Tracheal epithelial cell (primary cell): ENCODE measurements at places on chromosomes 5 and 9. TPM values are rescaled to one million over a fixed set of nuclear protein-coding genes. Genes with fewer than 3 reads are reported as not detected.

TYRP1 gene
- total RNA-seq = not detected in 2 replicates

LRRC19 gene
- total RNA-seq = not detected in 2 replicates

C1QTNF3 gene
- total RNA-seq = 0.43 and 0.48 TPM in 2 replicates

SLC35A4 gene
- 10.4 and 16.9 TPM in 2 replicates for total RNA-seq

CTSL gene
- total RNA-seq = 67.6 and 90.8 TPM in 2 replicates

PPP3R2 gene
- total RNA-seq = not detected in 2 replicates

LCN9 gene
- not detected in 2 replicates for total RNA-seq

CDC20B gene
- total RNA-seq = not detected in 2 replicates

CLIC3 gene
- total RNA-seq = 4.0 and 4.8 TPM in 2 replicates

FBN2 gene
- 21.2 and 38.6 TPM in 2 replicates for total RNA-seq

SUSD3 gene
- total RNA-seq = 1.7 TPM in 1 of 2 replicates, not detected in the other

SH3RF2 gene
- total RNA-seq = 10.9 and 18.6 TPM in 2 replicates

FBXO10 gene
- total RNA-seq = 4.8 and 7.2 TPM in 2 replicates

SYK gene
- total RNA-seq = 15.2 and 28.3 TPM in 2 replicates

NR2F1 gene
- under 0.01 and 0.21 TPM in 2 replicates for total RNA-seq

SLC6A18 gene
- total RNA-seq = not detected in 2 replicates

SAPCD2 gene
- 1.1 and 4.1 TPM in 2 replicates for total RNA-seq

SPATA9 gene
- total RNA-seq = not detected in 2 replicates

SLC6A19 gene
- total RNA-seq = not detected in 2 replicates

RETREG1 gene
- 1.9 and 24.3 TPM in 2 replicates for total RNA-seq

DUSP1 gene
- 98.3 and 157 TPM in 2 replicates for total RNA-seq

TAF11L10 gene
- not detected in 2 replicates for total RNA-seq

EPB41L4A gene
- 3.6 and 12.4 TPM in 2 replicates for total RNA-seq

LOX gene
- 1.1 and 13.5 TPM in 2 replicates for total RNA-seq

SLC36A2 gene
- not detected in 2 replicates for total RNA-seq

CKMT2 gene
- total RNA-seq = not detected in 2 replicates

SMIM33 gene
- not detected in 2 replicates for total RNA-seq

HTR1A gene
- total RNA-seq = not detected in 2 replicates

GGTA1 gene
- under 0.01 TPM in 1 of 2 replicates, not detected in the other for total RNA-seq

WDR41 gene
- total RNA-seq = 160 and 176 TPM in 2 replicates

SEMA6A gene
- total RNA-seq = 1.7 and 7.2 TPM in 2 replicates

CRHBP gene
- 0.24 TPM in 1 of 2 replicates, not detected in the other for total RNA-seq

PCDH12 gene
- total RNA-seq = 0.72 TPM in 1 of 2 replicates, not detected in the other

TLX3 gene
- total RNA-seq = 0.24 TPM in 1 of 2 replicates, not detected in the other

MCTP1 gene
- total RNA-seq = 15.4 and 19.4 TPM in 2 replicates

PCDHA12 gene
- 0.21 and 0.48 TPM in 2 replicates for total RNA-seq

ALDOB gene
- total RNA-seq = not detected in 2 replicates

PHF24 gene
- total RNA-seq = under 0.01 and 0.48 TPM in 2 replicates

ARHGEF37 gene
- 20.5 and 24.5 TPM in 2 replicates for total RNA-seq

GLRA1 gene
- total RNA-seq = not detected in 2 replicates

FOXE1 gene
- total RNA-seq = 2.1 and 4.1 TPM in 2 replicates

B4GALT1 gene
- total RNA-seq = 35.9 and 46.7 TPM in 2 replicates

ZNF608 gene
- 6.2 and 13.3 TPM in 2 replicates for total RNA-seq

ADAMTS19 gene
- not detected in 2 replicates for total RNA-seq

PPP2CA gene
- total RNA-seq = 54.2 and 55.4 TPM in 2 replicates

IFNA2 gene
- not detected in 2 replicates for total RNA-seq

TAS2R1 gene
- not detected in 2 replicates for total RNA-seq

PCAT7 gene
- under 0.01 TPM in 1 of 2 replicates, not detected in the other for total RNA-seq
